Heart right ventricle (tissue), 16 donors: ENCODE measurements at places on chromosomes 7 and 10.

DNA sequence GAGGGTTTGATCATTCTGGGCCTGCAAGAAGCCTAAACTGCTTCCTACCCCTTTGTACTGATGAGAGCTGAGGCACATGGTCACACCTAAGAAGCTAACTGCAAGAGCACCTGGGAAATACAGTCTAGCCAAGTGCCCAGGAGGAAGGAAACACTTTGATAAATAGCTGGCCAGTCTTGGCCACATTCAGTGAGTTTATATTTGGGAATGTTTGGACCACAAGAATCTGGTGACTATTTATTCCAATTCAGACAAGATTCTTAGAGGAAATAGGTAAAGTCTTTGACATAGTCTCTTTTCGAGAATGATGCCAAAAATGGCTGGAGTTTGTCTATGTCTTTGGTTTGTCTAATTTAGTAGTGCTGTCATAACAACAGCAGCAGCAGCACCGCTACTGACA, 213.6 kb downstream of the KIF20B start:
- no peak for DNase-seq

GRCh38 chr10:70909326-70909935, 21.1 kb upstream of the PCBD1 start:
- DNase-seq = no peak

DNA sequence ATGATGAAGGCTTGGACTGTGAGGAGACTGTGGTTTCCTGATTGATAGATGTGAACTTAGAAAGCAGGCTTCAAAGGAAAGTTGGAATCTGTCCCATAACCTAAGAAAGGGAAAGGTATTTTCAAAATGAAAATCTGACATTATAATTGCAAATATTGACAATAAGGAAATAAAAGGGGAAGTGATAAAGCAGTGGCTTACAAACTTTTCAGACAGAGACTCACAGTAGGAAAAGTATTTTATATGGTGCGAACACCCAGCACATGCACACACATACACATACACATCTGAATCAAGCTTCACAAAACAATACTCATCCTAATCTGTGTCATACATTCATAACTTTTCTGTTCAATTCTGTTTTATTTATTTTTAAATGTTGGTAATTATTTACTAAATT, 4.8 kb downstream of the PON1 start:
- DNase-seq = no peak

DNA sequence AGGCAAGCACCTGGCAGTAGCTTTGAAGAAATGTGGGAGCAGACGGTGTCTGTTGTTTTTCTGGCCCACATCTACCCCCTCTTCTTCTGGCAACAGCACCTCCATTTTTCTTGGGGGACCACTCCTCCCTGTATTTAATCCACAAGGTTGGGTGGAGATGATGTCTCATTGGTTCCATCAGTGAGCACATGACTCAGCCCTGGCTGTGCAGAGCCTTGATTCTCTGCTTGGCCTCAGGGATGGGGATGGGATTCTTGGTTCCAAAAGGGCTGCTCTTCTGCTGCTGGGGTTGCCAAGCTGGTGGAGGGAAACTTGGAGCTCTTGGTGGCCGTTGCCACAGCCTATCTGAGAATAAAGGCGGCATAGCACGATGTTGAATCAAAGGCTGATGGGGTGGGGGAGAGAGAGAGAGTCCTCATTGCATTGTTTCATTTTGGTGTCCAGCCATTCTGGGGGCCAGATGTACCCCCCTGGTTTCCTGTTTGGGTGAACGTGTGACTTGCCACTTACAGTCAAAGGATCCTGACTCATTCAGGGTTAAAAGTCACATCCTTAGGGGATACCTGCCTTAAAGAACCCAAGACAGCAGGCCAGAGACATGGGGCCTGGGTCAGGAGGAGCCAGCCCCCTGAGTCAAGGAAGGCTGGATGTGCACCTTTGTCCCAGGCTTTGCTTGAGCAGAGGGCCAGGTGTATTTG, 25.9 kb downstream of the GRK5 start:
- DNase-seq = no peak

GRCh38 chr7:463817-464453, 55.7 kb downstream of the PDGFA start:
- no peak for DNase-seq

GRCh38 chr7:18320971-18321567, 174.5 kb upstream of the HDAC9 start:
- no peak for DNase-seq

DNA sequence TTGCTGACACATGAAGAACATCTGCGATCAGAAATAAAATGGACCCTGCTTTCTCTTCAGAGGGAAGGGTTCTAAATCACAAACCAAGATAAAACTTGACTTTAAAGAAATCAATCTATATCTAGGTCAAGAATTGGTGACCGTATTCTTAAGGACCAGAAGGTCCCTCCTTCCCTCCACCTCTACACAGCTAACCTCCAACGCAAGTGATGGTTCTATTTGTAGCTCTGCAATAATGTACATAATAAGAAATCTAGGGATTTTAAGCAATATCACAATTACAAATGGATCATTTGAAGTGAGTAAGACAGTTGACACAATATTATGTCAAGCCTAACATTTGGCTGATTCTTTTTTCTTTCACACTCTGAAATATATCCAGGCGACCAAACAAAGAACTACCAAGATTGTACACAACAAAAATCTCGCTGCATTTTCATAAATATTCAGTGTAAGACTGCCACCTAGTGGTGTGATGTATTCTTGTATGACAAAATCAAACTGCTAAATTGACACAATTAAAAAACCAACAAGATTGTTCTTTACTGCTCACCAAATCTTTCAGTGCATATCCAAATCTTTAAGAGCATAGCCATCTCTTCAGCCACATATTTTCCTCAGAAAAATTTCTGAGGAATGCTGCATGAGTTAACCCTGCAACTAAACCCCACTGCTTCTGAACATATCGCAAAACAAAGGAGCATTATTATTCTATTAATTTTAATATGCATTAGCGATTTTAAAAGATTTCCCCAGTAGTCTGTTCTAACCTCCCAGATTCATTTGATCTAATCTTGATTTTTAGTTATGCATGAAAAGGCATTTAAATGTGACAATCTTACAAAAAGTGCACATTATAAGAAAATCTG, 44.5 kb downstream of the ICA1 start:
- no peak for DNase-seq

- DNase-seq = no peak
These were observed 2.6 kb downstream of the PPP1R35 start for GRCh38 chr7:100433592-100434296.

- DNase-seq = no peak
These were observed 31.6 kb downstream of the IKZF1 start for GRCh38 chr7:50335795-50336754.

GRCh38 chr10:8194050-8194449, 139.6 kb downstream of the GATA3 start:
- no peak for DNase-seq

GRCh38 chr10:46284286-46285229, 2.2 kb upstream of the ANTXRL start:
- peak; percentile 88 for DNase-seq

DNA sequence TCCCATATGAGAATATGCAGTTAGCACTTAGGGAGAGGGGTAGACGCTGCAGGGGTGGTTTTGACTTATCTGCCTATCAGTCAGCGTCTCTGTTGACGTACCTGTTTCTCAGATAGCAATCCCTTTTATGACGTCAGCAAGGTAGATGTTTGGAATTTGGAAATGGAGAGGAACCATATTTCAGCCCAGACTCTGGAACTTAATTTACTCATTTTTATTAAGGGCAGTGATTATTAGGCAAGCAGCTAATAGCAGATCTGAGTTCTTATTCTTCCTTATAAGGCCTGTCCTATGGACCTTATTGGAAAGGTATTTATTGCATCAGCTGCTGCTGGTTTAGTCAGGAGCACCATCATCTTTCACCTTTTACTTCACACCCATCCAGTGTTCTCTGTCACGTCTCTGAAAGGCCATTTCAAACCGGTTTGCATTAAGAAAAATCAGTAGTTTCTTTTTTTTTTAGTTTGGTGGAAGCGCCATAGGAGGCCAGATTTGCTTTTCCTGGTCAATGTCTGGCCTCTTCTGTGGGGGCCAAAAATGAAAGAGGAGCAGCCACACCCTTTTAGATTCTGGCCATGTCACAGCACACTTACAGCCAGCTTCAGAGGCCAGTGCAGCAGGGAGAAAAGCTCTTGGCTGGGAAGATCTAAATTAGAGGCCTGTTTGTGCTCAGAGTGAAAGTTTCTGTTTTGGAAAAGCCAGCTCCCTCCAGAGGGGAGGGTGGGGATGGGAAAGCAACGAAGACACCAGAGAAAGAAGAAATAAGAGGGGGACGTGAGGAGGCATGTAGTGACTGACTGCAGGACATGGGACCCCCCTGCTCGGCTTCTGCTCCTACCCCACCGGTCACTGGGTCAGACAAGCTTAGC, 146.3 kb downstream of the TCF7L2 start:
- DNase-seq = no peak

DNA sequence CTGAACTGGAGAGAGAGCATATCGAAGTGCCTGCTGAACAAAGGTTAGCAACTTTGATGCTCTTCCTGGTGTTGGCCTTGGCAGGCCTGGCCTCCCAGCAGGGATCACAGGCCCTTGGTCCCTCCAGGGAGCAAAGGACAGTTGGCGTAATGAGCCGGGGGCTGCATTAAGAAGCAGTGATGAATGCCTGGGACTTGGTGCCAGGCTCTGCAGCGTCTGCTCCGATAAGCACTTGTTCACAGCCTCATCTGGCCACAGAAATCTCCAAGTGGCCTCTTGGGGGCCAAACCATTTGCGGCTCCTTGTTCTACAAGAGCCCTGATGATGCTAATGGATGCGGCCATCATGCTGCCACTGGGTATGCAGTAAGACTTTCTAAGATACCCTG, 31.8 kb downstream of the CRHR2 start:
- no peak for DNase-seq

- DNase-seq = peak; percentile 71
These were observed 17.5 kb downstream of the ATP6V1F start for GRCh38 chr7:128879939-128880746.

DNA sequence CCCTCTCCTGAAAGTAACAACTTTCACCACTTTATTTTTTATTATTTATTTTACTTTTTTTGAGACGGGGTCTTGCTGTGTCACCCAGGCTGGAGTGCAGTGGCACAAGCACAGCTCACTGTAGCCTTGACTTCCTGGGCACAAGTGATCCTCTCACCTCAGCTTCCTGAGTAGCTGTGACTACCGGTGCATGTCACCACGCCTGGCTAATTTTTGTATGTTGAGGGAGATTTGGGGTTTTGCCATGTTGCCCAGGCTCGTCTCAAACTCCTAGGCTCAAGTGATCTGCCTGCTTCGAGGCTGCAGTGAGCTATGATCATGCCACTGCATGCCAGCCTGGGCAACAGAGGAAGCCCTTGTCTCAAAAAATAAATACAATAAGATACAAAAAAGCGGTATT, 14.9 kb upstream of the SLIT1 start:
- no peak for DNase-seq

GRCh38 chr7:74430961-74431466, 22.7 kb upstream of the GTF2IRD1 start:
- DNase-seq = peak; percentile 23

DNA sequence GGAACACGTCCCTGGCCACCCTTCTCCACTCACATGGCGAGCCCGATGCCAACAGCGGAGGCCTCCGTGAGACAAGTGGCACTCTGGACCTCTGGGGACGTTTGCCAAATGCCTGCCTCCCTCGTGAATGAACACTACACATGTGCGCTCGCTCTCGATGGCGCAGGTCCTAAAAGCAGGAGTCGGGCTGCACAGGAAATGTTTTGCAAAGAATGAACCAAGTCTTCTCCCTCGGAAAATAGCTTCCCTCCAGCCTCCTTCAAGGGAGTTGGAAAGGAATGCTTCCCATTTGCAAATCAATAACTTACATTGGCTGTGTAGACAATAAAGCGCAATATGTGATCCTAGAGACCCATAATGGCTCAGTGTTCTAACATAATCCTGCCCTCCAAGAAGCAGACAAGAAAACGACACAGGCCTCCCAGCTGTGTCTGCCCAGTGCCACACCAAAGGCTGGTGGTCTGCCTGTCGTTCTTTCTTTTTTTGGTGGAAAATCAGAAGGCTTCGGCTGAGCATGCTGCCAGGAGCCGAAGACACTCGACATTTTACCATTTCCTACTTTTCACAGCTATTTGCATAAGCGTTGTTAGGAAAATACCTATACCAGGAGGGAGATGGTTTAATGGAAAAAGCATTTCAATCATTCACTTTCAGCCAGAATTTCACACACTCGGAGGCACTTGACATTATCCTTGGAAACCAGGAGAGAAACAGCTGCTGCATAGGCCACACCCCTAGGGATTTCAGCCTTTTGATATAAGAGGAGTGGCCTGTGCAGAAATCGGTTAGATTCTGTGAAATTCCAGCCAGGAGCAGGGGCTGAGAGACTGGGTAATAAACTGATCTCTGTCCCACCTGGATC, 38.4 kb downstream of the ATXN7L1 start:
- DNase-seq = peak; percentile 30

DNA sequence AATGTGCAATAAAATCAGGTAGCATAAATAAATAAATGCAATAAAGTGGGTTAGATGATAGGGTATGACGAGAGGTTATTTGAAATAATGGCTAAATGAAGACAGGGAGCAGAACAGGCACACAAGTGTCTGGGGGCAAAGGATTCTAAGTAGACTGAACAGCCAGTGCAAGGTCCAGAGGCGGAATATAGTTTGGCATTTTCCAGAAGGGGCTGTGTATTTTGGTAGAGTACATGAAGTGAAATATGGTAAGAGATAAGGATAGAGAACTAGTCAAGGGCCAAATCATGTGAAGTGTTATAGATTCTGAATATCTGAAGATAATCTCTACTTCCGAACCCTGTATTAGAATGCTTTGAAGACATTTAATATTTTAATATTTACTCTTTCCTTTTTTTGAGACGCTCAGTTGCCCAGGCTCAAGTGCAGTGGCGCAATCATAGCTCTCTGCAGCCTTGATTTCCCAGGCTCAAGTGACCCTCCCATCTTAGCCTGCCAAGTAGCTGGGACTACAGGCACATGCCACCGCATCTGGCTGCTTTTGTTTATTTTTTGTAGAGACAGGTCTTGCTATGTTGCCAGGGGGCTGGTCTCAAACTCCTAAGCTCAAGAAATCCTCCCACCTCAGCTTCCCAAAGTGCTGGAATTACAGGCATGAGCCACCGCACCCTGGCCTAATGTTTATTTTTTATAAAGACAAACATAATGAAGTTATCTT, 44.4 kb upstream of the CD36 start:
- DNase-seq = no peak

DNA sequence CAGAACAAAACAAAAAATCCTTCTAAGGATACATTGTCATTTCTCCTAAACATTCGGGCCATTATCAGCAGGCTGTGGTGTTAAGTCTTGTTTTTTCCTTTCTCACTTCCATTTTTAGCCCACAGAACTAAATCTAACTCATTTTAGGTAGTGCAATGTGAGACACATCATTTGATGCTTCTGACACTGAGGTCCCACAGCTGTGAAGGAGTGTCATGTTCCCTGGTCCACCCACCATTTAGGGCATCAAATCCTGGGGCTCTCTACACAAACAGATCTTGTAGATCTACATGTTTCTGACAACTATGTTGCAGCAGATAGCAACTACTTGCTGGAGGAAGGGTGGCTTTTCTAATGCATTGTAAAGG, 232.5 kb upstream of the IGFBP3 start:
- no peak for DNase-seq

GRCh38 chr7:137818036-137818435, 28.7 kb downstream of the DGKI start:
- no peak for DNase-seq
